ENCODE measurements at places on chromosomes 12 and 14.
A peak's percentile ranks its signal among the peaks of the same experiment; 100 is the strongest.

- DNase-seq = no peak
These were observed 224.1 kb downstream of the SLC25A21 start for GRCh38 chr14:36948157-36948859.

DNA sequence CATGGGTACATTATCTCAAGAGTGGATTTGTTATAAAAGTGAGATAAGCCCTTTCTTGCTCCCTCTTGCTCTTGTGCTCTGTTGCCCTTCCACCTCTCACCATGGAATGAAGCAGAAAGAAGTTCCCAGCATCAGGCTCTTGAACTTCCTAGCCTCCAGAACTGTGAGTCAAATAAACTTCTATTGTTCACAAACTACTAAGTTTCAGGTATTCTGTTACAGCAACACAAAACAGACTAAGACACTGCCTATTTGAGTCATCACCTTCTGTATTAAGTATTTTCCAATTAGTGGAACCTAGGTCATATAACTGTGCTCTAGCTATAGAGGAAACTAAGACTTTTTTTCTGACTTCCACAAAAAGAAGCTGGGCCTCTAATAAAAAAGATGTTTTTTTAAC is 201.2 kb upstream of the FOXG1 start:
- no peak for DNase-seq

DNA sequence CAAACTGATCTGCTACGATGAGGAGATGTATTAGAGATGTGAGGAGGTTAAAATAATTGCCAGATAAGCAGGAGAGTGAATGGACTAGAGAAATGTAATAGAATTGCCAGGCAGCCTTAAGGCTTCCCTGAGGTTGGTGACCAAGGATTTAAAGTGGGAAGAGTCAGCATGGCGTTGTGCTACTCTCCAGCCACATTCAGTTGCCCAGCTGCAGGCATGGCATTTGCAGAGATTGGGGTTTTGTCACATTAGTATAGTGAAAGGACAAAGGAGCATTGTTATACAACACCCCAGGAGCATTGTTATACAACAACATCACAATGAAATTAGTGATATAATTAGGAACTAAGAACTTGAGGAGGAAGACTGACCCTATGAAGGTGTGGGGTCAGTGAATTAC is 31.7 kb downstream of the MARK3 start:
- DNase-seq = no peak

DNA sequence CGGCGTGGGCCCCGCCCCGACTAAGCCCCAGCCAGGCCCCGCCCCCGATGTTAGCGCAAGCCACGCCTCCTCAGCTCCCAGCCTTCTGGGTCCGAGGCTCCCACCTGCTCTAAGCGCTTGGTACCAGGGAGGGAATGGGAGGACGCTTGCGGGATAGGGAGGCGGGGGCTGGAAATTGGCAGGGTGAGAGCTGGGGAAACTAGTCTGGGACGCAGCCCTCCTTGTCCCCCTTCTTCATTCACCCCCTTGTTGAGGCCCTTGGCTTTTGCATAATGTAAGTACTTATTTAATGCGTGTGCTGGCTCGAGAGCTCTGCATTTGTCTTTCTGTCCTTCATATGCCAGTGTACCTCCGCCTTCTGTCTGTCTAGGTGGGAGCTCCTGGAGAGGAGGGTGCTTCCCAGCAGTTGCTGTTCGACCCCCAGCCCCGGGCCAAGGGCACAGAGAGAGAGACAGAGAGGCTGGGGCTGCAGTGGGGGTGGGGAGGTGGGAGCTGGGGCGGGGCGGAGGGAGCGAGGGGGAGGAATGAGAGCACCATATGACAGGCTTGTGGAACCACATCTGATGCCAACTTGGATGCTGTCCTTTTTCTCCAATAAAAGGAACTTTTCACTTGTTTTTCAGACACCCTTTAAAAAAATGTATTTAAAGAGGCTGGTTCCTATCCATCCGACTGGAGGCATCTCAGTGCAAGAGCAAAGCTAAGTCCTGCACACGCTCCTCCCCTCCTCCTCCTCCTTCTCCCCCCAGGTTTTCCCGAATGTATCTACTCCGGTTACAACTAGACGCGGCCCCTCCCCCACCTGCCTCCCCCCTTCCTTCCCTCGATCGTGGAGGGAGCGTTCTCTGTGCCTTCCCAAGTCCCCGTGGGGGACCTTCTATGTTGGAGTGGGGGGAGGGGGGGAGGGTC is 25.6 kb upstream of the MAP1LC3B2 start:
- peak; percentile 95 for DNase-seq

GRCh38 chr14:23512156-23512555 is 39.4 kb downstream of the ZFHX2 start:
- no peak for DNase-seq

DNA sequence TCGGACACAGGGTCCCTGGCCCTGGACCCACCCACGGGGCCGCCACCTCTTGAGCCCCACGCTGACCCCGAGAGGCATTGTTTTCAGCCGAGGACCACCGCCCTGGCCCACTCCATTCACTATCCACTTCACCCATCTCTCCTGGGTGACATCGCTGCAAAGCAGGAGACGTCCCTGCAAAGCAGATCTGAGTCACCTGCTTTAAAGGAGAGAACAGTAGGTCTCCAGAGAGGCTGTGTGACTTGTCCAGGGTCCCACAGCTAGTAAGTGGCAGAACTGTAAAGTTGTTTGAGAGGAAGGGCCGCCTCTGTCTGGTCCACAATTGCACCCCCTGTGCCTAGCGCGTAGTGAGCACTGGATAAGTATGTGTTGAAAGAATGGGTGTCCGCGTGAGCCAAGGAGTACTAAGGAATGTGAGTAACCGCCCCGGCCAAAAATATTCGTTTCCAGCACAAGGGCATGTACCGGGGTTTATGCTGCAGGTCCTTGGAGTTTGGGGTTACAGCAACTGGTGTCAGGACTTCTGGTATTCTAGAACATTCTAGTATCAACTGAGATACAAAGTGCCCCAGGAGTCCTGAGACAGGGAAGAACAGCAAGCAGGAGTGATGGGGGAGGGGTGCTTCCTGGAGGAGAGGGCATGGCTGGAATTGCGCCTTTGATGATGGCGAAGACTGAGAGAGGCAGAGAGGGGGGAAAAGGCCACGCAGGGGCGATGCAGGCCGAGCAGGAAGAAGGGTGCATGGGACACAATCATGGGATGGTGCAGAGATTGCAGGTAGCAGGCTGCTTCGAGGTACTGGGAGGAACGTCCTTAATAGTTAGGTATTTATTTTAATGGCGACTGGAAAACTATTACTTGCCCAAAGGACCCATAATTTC is 91.1 kb downstream of the SCARB1 start:
- no peak for DNase-seq

DNA sequence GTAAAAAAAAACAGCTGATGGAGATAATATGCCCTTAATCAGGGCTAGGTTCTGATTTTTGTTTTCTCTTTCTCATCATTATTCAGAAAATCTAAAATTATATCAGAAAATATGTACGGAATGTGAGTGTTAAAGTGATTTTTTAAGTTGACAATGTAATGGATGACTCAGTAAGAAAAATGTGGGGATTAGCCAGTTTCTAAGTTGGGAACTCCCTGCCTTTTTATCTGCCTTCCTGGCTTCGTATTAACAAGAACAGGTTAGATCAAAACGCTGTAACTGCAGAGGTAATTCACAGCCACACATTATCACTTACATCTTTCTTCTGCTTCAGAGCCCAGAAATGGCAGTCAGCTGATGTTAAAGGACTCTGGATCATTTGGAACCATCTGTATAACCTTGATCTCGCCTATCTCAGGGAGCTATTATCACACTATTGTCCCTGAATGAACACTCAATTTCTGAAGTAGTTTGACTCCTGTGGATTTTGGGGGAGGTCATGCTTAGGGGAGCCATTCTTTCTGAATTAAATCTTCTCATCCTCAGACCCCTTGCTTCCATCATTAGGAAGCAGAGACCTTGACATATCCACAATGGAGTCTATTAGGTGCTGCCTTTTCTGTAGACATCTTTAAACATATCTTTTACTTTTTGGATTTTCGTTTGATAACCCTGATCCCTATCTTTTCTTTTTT is 135.7 kb upstream of the SLC16A7 start:
- no peak for DNase-seq

GRCh38 chr14:61690982-61691381 is 4.3 kb upstream of the HIF1A start:
- DNase-seq = no peak

GRCh38 chr12:562634-563033 is 100.6 kb downstream of the NINJ2 start:
- no peak for DNase-seq

- DNase-seq = no peak
These were observed 7.0 kb downstream of the ADCY6 start for GRCh38 chr12:48781750-48782456.

DNA sequence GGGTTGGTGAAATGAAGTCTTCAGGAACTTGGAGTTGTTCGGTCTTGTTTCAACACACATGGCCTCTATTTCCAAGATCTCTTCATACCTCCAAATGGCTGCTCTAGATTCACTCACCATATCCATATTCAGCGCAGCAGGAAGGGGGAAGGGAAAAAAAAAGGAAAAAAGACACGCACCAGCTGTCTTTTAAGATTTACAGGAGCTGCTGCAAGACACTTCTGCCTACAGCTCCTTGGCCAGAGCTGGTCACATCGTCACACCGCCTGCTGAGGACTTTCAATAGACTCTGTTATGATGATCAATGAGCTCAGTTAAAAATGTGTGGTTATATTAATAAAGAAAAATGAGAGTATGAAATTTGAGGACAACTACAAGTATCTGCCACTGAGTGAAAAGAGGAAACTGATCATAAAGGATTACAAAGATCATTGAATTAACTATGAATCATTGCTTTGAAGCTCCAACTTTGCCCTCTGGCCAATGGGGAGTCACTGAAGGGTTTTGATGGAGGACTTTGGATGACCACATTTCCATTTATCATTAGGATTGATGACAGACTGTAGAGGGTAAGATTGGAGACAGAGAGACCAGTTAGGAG is 182.1 kb upstream of the HMGA2 start:
- DNase-seq = no peak

DNA sequence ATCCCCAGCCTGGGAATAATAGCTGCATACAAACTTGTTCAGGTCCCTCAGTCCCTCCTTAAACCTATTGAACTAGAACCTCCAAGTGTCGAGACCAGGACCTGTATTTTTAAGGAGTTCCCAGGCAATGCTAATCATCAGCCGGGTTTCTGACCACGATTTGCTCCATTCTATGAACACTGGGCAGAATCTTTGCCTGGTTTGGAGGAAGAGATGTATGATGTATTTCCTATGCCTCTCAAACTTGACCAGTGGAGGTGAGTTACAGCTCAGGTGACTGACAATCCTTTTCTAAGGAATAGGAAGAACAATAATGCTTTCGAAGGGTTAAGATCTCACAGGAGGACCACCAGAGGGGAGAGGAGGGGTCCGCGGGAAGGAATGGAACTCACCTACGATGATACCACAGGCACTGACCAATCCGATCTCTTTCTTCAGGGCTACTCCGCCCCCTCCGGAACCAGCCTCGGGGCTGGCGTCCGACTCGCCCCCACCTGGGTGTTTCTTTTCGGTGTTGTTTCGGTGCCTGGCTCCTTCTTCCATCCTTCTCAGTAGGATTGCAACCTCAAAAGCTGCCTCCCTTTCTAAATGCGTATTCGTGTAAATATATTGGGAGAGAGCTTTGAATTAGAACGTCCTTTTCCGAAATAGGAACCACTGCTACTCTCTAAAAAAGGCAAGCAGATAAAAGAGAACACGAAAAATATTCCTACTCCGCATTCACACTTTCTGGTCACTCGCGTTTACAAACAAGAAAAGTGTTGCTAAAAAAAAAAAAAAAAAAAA is 895 bp downstream of the SLC7A8 start:
- no peak for DNase-seq

- DNase-seq = no peak
These were observed 186.0 kb downstream of the SLC25A21 start for GRCh38 chr14:36986407-36986806.

DNA sequence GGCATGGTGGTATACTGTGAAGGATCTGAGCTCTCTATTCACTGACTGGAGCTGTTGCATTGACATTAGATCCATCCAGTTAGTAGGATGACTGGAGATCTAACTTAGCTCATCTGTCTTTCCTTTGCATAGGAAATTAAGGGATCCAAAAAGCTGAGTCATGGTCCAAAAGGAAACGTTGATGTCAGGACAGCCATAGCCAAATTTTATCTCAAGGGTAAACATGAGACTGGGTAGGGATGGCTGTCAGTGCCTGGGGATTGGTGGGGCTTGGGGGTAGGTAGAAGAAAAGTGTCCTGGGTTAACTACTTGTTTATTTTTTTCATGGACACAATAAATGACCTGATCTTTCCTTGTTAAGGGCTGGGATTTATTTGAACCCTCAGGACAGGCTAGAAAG is 4.6 kb downstream of the FAM177A1 start:
- DNase-seq = no peak

DNA sequence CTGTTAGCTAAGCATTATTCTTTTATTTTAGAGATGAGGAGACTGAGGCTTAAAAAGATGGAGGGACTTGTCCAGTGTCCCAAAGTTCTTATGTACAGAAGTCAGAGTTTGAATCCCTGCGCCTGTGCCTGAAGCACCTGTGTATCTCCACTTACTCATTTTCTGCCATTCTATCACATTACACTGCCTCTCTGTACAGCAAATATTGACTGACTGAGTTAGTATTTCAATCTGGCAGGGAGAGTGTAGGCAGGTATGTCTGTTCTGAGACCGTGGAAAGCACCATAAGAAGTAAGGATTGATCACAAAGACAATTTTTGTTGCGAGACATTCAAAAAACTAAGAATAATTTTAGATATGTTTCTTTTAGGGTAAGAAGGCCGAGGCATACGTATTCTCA is 162.7 kb downstream of the KITLG start:
- DNase-seq = no peak

GRCh38 chr14:100907240-100907639 is 3.7 kb upstream of the RTL1 start:
- no peak for DNase-seq

- DNase-seq = no peak
These were observed 494.3 kb downstream of the CCER1 start for GRCh38 chr12:90460681-90461080.

GRCh38 chr14:53695692-53696214 is 260.9 kb downstream of the BMP4 start:
- no peak for DNase-seq

DNA sequence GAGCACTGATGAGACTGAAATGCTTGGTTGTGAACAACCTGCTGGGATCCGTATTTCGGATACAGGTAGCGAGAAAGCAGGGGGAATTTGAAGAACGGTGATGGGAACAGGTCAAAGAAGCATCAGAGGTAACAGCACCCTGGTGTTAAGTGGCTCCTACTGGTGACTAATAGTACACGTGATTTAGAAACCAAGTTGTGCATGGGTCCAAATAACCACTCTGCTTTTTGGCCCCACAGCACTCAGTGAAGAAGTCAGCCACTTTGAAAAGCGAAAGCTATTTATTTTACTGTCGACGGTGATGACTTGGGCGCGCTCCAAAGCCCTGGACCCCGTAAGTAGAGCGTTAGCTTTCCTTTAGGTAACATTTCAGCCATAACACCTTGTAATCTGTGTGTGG is 16.7 kb downstream of the AK7 start:
- DNase-seq = no peak

DNA sequence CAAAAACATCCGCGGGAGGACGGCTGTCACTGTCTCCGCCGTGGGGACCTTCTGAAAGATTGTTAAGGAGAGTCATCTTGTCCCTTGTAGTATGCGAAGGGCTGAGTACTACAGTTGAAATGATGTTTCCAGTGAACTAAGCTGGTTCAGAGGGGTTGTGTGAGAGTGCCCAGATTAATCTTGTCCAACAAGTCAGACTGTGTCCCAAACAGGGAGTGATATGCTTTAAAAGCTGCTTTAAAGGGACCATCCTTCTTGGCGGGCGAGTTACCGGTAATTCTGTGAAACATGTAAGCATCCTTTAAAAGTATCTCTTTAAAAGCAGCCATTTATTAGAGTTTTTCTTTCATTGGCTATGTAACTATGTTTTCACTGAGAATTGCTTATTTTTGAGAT is 1.1 kb downstream of the WDR20 start:
- DNase-seq = no peak
